ENCODE measurements at places on chromosomes 12 and 14. TPM values are rescaled to one million over a fixed set of nuclear protein-coding genes. Genes with fewer than 3 reads are reported as not detected.

The SCYL2 gene
- 39.3 TPM for total RNA-seq

The KCNMB4 gene
- total RNA-seq, result 1.6 TPM

The DCP1B gene
- 2.1 TPM for total RNA-seq

The LRP1-AS gene
- total RNA-seq, result not detected

The HOXC4 gene
- total RNA-seq, result not detected

The CATSPERB gene
- total RNA-seq, result 0.97 TPM

The POTEG gene
- not detected for total RNA-seq

The ITGA7 gene
- 806 TPM for total RNA-seq

The RNASE7 gene
- total RNA-seq, result not detected

The CLEC4A gene
- total RNA-seq, result 0.35 TPM

The GPR65 gene
- total RNA-seq, result 0.57 TPM

The DBX2 gene
- 0.19 TPM for total RNA-seq

- DNase-seq, result no peak
Measured at GRCh38 chr14:64265222-64265621, 28.9 kb downstream of the ESR2 start.

GRCh38 chr14:20956376-20956976 lies 1.2 kb downstream of the RNASE2 start:
- no peak for DNase-seq

- DNase-seq, result no peak
Measured at GRCh38 chr12:8678661-8679111, 16.1 kb upstream of the MFAP5 start.

- no peak for DNase-seq
Measured at GRCh38 chr14:96398921-96399320, 7.0 kb downstream of the AK7 start.

DNA sequence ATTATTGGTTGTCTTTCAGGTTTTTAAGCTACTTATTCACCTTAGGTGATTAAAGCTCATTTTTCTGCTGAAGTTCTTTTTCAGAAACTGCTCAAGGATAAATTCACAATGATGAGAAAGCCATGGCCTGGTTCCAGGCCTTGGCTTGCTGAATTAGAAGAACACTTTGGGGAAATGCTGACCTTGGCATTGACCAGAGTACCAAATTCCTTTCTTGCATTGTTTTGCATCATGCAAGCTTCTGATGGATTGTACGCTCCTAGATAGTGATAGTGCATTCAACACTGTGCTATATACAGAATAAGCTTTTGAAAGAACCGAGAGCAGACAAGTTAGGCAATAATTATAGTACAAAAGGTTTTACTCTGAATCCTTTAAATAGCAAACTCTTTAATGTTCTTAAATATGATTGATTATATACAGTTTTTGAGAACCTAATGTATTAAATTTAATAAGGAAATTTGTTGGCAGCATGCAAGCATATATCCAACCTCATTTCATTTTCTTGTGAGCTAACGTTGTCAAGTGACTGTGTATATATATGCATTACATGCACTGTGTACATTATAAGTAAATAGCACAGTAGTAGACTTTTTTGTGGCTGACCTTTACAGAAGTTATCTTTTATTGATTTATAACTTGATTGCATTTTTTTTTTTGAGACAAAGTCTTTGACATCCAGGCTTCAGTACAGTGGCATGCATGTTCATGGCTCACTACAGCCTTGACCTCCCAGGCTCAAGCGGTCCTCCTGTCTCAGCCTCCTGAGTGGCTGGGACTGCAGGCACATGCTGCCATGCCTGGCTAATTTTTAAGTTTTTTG lies 99.2 kb downstream of the DIP2B start:
- DNase-seq, result no peak

- DNase-seq, result no peak
Measured at GRCh38 chr12:52819731-52820510, 6.0 kb upstream of the KRT4 start.

- DNase-seq, result no peak
Measured at GRCh38 chr14:99166506-99166905, 105.5 kb downstream of the BCL11B start.

DNA sequence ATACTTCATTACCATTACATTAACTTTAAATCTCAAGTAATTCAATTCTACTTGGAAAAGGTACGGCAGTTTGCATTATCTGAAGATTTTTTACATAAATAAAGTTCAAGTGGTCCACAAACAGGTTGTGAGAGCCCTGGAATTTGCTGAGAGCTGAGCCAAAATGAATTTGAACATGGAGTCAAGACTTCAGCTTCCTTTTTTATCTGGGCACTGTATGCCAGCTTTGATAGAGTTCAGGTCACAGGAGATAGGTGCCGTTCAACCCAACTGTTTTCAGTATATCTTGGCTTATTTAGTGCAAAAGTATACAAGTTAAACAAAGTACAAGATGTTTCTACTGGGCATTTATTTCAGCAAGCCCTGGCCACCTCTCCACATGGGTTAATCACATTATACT lies 28.8 kb downstream of the HNRNPC start:
- DNase-seq, result no peak

- no peak for DNase-seq
Measured at GRCh38 chr12:107780298-107780697, 5.8 kb downstream of the ASCL4 start.

DNA sequence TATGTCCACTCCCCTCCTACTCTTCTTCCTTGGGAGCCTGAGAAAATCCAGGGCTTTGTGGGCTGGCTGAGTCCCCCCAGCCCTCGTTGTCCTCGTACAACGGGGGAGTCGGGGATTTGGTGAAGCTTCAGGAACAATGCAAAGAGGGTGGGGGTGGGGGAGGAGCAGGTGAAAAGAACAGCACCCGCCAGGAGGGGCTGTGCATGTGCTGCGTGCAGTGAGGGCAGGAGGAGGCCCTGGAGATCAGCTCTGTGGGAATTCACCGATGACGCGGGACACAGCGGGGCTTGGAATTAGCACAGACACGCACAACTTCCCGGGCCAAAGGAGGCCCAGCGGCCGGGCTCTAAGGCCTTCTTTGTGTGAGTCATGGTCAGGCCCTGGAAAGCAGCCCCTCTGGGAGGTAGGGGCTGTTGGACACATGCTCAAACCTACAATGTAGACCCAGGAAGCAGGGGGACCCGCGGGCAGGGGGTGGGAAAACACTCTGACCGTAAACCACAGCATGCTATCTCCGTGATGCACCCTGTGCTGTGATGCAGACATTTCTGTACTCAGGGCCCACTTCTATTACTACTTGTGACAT lies 32.8 kb downstream of the RBM19 start:
- DNase-seq, result no peak

DNA sequence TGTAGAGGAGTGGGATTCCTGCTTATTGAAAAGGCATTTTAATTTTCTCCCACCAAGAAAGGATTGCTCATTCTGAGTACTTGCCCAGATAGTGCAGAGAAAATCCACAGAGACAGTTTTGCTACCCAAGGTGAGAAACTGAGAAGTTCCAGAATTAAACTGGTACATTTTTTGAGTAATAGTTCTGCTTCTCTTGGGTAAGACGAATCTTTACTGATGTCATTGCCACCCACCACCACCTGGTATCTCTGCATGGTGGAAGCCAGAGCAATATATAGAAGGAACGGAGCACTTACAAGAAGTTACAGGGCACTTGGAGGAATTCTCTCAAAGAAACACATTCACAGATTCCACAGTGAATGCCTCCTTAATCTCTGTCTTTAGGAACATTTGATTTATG lies 20.7 kb upstream of the FRMD6 start:
- DNase-seq, result no peak

- no peak for DNase-seq
Measured at GRCh38 chr12:59593761-59594160, 2.1 kb upstream of the SLC16A7 start.

- peak; percentile 38 for DNase-seq
Measured at GRCh38 chr12:109737126-109737525, 23.5 kb downstream of the FAM222A start.

GRCh38 chr12:59182658-59183455 lies 262.6 kb upstream of the LRIG3 start:
- DNase-seq, result no peak

All from cardiac septum (tissue), 1 donor.